SHP77 treated with DMSO at 0.1 percent for 48 hours (cell line): ENCODE measurements at places on chromosomes 2 and 18.

DNA sequence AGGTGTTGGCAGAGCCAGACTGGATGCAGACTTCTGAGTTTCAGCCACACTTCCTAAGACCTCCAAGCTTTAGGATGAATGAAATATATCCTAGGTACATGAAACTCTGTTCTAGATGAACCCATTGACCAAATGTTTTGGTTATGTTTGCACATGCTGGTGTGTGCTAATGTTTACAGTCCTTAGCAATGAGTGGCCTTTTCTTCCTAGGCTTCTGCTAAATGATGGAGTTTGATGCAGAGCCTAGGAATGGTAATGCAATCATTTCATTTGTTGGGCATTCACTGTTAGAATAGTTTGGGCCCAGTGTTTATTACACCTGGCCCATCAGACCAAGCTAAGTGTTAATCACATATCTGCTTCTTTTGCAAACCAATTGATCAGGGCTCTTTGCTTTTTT is 464.7 kb downstream of the MEIS1 start:
- no peak for DNase-seq

- no peak for DNase-seq
These were observed 133.5 kb downstream of the LAMA3 start for GRCh38 chr18:23822590-23823385.

DNA sequence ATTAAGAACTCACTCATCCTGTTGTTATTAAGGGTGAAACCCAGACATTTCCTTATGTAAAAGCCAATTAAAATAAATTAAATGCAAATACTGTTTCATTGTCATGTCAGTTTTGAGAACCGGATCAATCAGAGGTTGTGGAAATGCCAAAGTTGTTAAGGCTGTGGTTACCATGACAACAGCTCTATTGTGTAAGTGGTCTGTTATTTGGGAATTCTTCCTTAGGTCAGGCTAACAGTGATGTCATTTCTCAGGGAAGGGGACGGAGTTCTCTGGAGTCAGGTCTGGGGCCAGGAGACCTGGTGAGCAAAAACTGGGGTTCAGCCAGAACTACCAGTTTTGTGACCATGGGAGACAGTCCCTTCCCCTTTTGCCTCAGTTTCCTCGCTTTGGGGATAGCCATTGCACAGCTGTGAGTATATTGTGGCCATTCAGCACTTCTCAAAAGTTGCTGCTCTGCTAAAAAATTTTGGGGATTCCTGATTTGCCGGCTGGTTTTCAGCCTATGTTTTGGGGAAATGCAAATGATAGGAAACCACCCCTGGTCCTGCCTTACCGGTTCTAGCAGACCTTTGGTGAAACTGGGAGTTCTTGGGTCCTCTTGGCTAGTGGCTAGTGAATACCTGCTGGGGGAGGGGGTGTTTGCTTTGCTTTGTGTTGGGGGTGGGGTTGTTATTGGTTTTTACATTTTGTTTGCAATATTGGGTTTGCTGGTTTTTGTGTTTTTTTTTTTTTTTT is 21.6 kb downstream of the HPCAL1 start:
- DNase-seq = no peak

- DNase-seq = no peak
These were observed 154.7 kb upstream of the HS6ST1 start for GRCh38 chr2:128473175-128474035.

GRCh38 chr2:27376151-27376865 is 4.2 kb downstream of the ZNF513 start:
- DNase-seq = no peak

DNA sequence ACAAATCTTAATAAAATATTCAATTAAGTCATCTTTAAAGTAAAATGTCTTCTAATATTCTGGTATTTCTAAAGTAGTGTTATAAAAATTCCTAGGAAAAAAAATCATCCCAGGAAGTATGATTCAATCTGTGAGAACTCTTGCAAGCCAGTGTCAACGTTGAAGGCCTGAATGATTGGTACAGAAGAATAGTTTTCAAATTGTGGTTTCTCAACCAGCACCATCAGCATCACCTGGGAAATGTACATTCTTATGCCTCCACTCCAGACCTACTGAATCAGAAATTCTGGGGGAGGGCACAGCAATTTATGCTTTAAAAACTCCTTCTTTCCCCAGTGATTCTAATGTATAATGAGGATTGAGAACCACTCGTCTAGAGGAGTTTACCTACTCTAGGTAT is 62.3 kb upstream of the C2orf15 start:
- DNase-seq = no peak

GRCh38 chr2:206305523-206306245 is 31.2 kb downstream of the ZDBF2 start:
- DNase-seq = no peak

- DNase-seq = no peak
These were observed 4.8 kb downstream of the ITPRIPL1 start for GRCh38 chr2:96329874-96330273.

GRCh38 chr2:66488946-66489345 is 54.0 kb downstream of the MEIS1 start:
- DNase-seq = no peak

DNA sequence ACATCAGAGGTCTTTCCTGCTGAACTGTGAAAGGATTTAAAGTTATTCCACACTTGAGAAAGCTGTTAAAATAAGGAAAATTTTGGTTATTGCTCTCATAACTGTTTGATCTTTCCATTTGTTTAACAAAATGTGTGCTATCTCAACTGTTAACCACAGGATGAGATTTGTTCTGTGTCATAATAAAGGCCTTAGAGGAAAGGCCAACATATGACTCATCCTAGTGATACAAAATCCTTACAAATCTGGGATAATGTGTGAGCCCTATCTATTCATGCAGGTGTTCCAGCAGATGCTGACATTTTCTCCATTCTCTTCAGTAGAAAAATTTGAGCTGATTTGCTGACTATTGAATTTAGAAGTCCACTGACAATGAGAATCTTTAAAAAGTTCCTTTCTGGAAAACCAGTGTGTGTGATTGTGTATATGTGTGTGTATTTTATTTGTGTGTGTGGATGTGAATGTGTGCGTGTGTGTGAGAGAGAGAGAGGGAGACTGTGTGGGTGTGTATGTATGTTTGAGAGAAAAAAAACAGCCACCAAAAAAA is 1111.9 kb upstream of the GYPC start:
- no peak for DNase-seq

GRCh38 chr2:39660612-39661236 is 5.0 kb upstream of the TMEM178A start:
- DNase-seq = no peak

DNA sequence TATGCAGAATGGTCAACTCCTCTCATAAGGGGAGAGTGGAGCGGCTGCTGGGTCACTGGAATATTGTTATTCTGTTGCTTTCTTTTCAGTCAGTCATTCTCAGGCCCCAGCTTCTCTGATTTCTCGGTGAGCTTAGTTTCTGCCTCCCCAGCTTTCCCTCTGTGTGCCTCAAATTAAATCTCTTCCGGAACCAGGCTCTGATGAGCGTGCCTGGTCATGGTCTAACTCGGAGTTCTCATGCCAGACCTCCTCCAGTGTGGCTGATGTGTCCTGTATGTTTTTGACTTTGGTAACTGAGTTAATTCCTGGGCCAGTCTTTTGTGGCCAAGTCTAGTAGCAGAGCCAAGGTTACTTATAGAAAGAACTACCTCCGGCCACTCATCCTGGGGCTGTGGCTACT is 4.9 kb upstream of the STK11IP start:
- DNase-seq = no peak

GRCh38 chr2:135960656-135961551 is 24.5 kb downstream of the DARS1 start:
- no peak for DNase-seq

DNA sequence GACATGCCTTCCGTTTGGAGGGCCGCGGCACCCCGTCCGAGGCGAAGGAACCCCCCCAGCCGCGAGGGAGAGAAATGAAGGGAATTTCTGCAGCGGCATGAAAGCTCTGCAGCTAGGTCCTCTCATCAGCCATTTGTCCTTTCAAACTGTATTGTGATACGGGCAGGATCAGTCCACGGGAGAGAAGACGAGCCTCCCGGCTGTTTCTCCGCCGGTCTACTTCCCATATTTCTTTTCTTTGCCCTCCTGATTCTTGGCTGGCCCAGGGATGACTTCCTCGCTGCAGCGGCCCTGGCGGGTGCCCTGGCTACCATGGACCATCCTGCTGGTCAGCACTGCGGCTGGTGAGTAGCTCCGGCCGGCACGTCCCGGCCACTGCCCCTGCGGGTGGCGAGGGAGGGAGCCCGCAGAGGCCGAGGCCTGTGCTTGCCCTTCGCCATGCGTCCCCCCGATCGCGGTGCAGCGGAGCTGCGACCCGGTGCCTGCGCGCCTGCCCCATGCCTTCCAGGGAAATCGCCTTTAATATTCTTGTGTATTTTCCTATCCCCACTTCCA is 1.2 kb downstream of the BMPR2 start:
- DNase-seq = no peak

DNA sequence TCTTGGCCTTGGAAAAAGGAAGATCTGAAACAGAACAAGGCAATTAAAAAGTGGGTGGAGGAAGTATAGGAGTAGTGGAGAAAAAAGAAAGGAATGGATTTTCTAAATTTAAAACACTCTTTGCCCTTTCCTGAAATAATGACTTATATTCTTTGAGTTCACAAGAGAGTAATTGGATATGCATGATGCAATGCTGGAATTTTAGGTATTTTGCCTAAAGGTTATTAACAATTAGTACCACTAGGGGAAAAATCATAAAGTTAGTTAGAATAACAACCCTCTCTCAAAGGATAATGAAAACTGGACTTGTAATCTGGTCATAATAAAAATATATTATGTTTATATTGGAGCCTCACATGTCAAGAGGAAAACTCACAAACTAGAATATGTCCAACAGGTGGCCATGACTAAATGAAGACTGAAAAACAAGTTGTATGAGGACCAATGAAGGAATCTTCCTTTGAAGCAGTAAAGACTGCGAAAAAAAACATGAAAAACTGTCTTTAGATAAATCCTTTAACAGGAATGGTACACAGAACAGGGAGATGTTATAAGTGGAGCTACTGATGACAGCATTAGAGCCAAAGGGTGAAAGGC is 281.8 kb downstream of the NCKAP5 start:
- DNase-seq = no peak

DNA sequence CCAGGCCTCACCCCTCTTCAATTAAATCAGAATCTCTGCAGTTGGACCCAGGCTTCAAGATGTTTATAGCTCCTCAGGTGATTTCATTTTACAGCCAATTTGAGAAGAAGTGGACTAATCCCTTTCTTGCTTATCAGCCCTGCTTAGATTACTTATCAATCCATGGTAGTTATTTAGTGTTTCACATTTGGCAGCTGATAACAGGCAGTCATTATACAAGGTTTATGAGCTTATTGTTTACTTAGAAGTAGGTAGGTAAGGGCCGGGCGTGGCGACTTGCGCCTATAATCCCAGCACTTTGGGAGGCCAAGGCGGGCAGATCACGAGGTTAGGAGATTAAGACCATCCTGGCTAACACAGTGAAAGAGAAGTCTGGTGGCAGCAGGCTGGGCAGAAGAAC is 237.5 kb downstream of the CTNNA2 start:
- DNase-seq = no peak

GRCh38 chr2:195569255-195569654 is 87.8 kb upstream of the SLC39A10 start:
- DNase-seq = no peak

DNA sequence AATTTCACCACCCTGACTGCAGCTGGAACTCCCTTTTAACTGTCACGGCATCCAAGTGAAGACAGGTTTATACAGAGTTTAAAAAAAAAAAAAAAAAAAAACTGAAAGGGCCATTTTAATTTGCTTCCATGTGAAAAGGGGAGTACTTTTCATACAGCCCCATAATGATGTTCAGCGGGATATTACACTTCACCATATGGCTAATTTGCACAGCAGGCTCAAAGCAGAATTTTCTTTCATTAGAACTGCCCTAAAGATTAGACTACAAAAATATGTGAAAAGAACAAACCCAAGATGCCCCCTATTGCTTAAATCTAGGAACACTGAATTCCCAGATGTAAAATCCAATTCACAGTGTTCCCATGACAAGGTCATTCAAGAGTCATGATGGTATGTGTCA is 301.8 kb downstream of the EXOC6B start:
- no peak for DNase-seq

DNA sequence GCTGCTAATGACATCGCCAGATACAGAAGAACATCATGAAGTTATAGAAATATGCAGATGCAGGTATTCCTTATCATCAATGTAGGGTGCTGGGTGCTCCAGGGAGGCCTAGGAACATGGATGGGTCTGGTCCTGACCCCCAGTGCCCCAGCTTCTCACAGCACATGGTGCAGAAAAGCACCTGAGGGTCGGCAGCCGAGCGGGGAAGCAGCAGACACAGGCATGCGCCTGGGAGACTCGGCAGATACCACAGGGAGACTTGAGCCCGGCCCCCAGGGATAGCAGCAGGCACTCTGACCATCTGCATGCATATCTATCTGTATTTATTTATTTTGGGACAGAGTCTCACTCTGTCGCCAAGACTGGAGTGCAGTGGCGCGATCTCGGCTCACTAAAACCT is 43.2 kb downstream of the TMEM18 start:
- no peak for DNase-seq

DNA sequence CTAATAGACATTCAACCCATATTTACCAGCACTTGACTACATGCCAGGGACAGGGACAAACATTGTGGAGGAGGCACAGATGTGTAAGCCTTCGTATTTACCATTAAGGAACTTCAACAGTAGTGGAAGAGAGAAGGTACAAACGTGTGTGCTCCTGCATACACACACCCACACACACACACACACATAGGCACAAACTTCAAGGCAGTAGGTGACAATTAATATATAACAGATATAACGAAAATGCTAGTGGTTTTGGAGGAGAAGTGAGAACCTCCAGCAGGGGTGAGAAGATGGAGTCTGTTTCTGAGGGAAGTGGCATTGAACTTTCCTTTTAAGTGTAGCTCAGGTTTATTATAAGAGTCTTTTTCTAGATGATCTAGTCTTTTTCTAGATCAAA is 231.1 kb downstream of the SETBP1 start:
- DNase-seq = no peak

DNA sequence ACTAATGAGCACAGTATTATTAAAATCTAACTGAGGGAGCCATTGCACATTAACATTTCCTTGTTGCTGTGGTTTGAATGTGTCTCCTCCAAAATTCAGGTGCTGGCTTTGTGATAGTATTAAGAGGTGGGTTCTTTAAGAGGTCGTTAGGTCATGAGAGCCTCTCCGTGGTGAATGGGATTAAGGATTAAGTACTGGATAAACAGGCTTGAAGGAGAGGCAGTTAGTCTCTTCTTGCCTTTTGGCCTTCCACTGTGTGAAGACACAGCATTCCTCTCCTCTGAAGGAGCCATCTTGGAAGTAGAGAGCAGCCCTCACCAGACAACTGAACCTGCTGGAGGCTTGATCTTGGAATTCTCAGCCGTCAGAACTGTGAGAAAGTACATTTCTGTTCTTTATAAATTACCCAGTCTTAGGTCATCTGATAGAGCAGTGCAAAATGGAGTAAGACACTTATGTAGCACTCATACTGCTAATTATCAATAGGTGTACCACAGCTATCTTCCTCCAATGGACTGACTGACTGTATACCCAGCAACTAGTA is 182.7 kb downstream of the MYO3B start:
- DNase-seq = no peak
